ENCODE measurements at places on chromosomes 3 and 15.
A peak's percentile ranks its signal among the peaks of the same experiment; 100 is the strongest.

GRCh38 chr3:45480218-45480617 is 91.8 kb downstream of the LARS2 start:
- H3K4me1 ChIP-seq = no peaks in the 10 kb centered on the region
- peaks cover 30% of the 10 kb centered on the region for H3K36me3 ChIP-seq
- H3K27ac ChIP-seq = no peak overlapping the region
- no peaks in the 10 kb centered on the region for H3K27me3 ChIP-seq
- DNase-seq = no peak

DNA sequence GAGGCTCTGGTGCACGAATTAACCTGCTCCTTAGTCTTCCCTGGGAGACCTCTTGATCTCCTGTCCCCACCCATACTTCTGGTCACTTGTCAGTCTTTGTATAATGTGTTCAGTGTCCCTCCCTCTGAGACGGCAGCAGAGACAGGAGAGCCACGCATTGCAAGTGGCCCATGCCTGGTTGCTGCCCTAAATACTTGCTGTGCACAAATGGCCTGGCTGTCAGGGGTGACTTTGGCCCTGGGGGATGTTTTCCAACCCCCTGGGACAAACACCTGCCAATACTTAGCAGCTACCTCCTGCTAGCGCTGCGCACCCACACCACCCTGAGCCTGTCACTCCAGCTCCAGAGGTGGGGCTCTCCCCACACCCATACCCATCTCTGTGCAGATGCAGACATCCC is 17.2 kb downstream of the KLF13 start:
- no peaks in the 10 kb centered on the region for H3K27me3 ChIP-seq
- H3K4me1 ChIP-seq = peaks cover 98% of the 10 kb centered on the region
- H3K27ac ChIP-seq = peak overlapping the region; percentile 82
- no peak overlapping the region for H3K4me3 ChIP-seq

- H3K27ac ChIP-seq = no peak overlapping the region
- no peaks in the 10 kb centered on the region for H3K36me3 ChIP-seq
- H3K27me3 ChIP-seq = no peaks in the 10 kb centered on the region
- no peak overlapping the region for H3K4me3 ChIP-seq
- DNase-seq = no peak
- no peaks in the 10 kb centered on the region for H3K4me1 ChIP-seq
Observed at GRCh38 chr3:14555835-14556234, 15.7 kb upstream of the GRIP2 start.

DNA sequence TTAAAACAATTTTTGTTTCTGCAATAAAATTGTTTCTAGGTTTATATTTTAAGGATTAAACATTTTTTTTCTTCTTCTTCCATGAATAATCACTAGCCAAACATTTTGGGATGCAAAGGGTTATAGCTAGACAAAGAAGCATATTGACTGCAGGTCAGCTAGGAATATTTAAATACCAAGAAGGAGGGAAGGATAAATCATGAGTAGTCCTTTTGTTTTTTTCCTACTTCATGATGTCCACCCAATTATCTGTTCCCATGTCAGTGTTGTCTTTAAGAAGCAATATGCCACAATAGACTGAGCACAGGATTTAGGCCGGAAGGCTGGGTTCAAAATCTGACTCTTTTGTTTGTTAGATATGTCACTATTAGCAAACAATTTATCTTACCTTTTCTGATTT is 82.1 kb downstream of the VPS8 start:
- no peak overlapping the region for H3K27ac ChIP-seq
- no peaks in the 10 kb centered on the region for H3K4me1 ChIP-seq
- H3K27me3 ChIP-seq = no peaks in the 10 kb centered on the region
- no peak for DNase-seq
- no peaks in the 10 kb centered on the region for H3K36me3 ChIP-seq
- no peak overlapping the region for H3K4me3 ChIP-seq

GRCh38 chr15:56677271-56677670 is 56.0 kb downstream of the ZNF280D start:
- no peaks in the 10 kb centered on the region for H3K36me3 ChIP-seq
- H3K4me1 ChIP-seq = no peaks in the 10 kb centered on the region
- DNase-seq = no peak
- no peaks in the 10 kb centered on the region for H3K27me3 ChIP-seq
- no peak overlapping the region for H3K27ac ChIP-seq

GRCh38 chr3:141998669-141999290 is 122.3 kb downstream of the ATP1B3 start:
- no peak overlapping the region for H3K27ac ChIP-seq
- no peaks in the 10 kb centered on the region for H3K4me1 ChIP-seq
- H3K36me3 ChIP-seq = no peaks in the 10 kb centered on the region
- H3K4me3 ChIP-seq = no peak overlapping the region
- no peak for DNase-seq

GRCh38 chr15:26711445-26711844 is 61.4 kb downstream of the GABRB3 start:
- H3K4me3 ChIP-seq = no peak overlapping the region
- H3K36me3 ChIP-seq = no peaks in the 10 kb centered on the region
- no peak for DNase-seq

DNA sequence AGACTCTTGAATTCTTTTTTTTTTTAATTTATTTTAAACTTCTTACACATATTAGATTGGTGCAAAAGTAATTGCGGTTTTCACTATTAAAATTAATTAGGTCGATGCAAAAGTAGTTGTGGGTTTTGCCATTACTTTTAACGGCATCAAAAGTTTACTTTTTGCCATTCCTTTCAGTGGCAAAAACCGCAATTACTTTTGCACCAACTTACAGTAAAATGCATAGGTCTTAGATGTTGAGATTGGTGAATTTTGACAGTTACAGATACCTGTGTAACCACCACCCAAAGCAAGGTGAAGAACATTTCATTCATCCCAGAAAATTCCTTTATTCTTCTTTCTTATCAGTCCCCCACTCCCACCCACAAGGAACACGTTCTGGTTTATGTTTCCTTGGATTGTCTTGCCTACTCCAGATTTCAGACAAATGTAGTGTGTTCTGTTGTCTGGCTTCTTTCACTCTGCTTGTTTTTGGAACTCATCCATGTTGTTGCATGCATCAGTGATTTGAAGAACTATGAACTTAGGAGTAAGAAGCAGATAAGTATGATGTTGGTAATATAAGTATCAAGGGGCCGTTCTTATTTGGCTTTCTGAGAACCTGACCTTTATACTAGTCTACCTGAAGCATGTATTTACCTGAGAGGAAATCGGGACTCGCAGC is 198.4 kb upstream of the UBE2E1 start:
- DNase-seq = no peak
- H3K4me1 ChIP-seq = no peaks in the 10 kb centered on the region
- no peak overlapping the region for H3K27ac ChIP-seq
- H3K36me3 ChIP-seq = no peaks in the 10 kb centered on the region

DNA sequence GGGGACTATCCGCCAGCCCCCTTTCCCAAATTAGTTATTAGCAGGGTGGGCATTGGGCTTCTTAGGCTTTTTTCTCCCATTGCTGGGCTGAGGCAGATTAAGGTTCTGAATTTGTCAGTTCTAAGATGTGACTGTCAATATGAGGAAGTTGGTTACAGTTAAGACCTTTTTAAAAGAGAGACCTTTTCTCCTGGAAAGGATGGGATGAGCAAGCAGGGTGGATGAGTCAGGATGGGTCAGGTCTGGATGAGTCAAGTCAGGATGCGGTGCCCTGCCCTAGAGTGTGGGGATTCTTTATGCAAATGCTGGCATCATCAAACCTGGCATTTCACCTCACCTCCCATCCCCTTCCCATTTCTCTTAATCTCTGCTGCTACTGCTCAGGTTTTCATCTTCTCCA is 1.9 kb downstream of the AEN start:
- H3K36me3 ChIP-seq = peaks cover 16% of the 10 kb centered on the region
- H3K4me1 ChIP-seq = peaks cover 46% of the 10 kb centered on the region
- H3K27me3 ChIP-seq = no peaks in the 10 kb centered on the region
- H3K4me3 ChIP-seq = no peak overlapping the region
- no peak overlapping the region for H3K27ac ChIP-seq
- no peak for DNase-seq

DNA sequence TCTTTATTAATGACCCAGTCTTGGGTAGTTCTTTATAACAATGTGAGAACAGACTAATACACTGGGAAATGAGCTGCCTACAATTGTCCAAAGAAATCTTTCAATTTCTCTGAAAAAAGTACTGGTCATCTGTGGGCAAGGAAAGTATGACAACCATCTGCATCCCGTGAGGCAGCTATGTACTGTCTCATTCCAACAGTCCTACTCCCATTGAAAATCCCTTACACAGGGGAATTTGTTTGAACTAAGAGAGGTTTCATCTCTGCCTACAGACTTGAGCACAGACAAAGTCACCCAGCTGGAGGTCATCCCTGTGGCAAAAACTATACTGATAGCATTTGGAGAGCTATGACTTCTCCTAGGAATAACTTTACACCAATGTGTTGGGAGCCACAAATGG is 27.1 kb downstream of the SHC4 start:
- DNase-seq = no peak
- no peaks in the 10 kb centered on the region for H3K27me3 ChIP-seq
- H3K36me3 ChIP-seq = no peaks in the 10 kb centered on the region
- H3K4me3 ChIP-seq = no peak overlapping the region
- no peak overlapping the region for H3K27ac ChIP-seq

DNA sequence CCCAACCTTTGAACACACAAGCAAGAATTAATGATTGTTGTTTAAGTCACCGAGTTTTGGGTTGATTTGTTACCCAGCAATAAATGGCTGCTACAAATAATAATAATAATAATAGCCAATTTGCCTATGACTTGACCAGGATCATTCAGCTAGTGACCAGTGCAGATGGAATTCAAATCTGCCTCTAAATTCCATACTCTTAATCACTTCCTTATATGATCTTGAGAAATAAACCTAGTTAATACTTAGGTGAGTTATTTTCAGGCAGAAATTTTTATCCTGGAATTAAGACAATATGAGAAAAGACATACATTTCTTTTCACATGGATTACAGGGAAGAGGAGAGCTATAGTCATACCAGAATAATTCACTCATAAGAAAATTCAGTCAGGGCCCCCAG is 116.0 kb upstream of the GALNT15 start:
- peak overlapping the region; percentile 85 for H3K27ac ChIP-seq
- no peaks in the 10 kb centered on the region for H3K36me3 ChIP-seq
- DNase-seq = no peak
- no peak overlapping the region for H3K4me3 ChIP-seq

GRCh38 chr15:65400760-65401610 is 21.8 kb downstream of the IGDCC4 start:
- peaks cover 10% of the 10 kb centered on the region for H3K4me1 ChIP-seq
- DNase-seq = no peak
- H3K4me3 ChIP-seq = no peak overlapping the region

- no peak overlapping the region for H3K4me3 ChIP-seq
- no peaks in the 10 kb centered on the region for H3K4me1 ChIP-seq
- no peak for DNase-seq
- no peaks in the 10 kb centered on the region for H3K36me3 ChIP-seq
Observed at GRCh38 chr15:79960502-79961212, 10.3 kb downstream of the BCL2A1 start.

GRCh38 chr3:157857440-157857839 is 248.8 kb downstream of the SHOX2 start:
- H3K27ac ChIP-seq = no peak overlapping the region
- H3K4me1 ChIP-seq = no peaks in the 10 kb centered on the region
- H3K36me3 ChIP-seq = no peaks in the 10 kb centered on the region
- H3K4me3 ChIP-seq = no peak overlapping the region

DNA sequence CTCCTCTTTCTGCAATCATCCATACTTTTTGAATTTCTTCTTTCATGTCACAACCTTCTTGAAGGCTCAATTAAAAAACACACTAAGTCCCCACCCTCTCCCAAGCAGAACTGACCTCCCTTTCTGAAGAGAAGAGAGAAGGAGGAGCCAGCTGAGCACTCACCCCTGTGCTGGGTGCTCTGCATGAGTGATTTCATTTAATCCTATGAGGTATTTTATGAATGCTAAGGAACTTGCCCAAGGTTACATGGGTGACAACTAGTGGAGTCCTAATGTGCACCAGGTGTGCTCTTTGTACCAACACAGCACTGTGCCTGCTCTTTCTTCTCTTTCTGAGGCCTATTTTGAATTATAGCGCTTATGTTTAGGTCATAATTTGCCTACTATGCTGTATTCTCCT is 135.6 kb downstream of the DUT start:
- no peak overlapping the region for H3K4me3 ChIP-seq
- no peaks in the 10 kb centered on the region for H3K27me3 ChIP-seq
- no peak for DNase-seq
- H3K36me3 ChIP-seq = no peaks in the 10 kb centered on the region

DNA sequence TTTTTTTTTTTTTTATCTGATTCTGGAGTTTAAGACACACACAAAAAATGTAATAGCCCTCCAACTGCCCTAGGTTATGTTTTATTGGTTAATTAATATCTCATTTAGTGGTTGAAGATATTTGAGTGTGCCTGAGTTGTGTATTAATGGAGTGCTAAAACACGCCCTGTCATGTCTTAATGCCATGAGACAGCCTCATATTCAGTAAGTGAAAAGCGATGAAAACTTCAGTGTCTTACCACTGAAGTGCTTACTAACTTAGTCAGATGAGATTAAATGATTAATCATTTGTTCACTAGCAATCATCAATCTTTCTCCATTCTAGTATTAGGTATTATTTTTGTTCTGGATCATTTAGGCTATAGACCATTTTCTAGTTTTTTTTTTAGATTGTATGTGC is 544.7 kb upstream of the ROBO2 start:
- H3K27me3 ChIP-seq = no peaks in the 10 kb centered on the region
- H3K4me3 ChIP-seq = no peak overlapping the region
- H3K4me1 ChIP-seq = no peaks in the 10 kb centered on the region
- no peak for DNase-seq
- H3K27ac ChIP-seq = no peak overlapping the region

GRCh38 chr3:66092175-66092995 is 53.7 kb upstream of the MAGI1 start:
- H3K4me1 ChIP-seq = no peaks in the 10 kb centered on the region
- no peak overlapping the region for H3K27ac ChIP-seq
- no peak for DNase-seq
- no peaks in the 10 kb centered on the region for H3K27me3 ChIP-seq

DNA sequence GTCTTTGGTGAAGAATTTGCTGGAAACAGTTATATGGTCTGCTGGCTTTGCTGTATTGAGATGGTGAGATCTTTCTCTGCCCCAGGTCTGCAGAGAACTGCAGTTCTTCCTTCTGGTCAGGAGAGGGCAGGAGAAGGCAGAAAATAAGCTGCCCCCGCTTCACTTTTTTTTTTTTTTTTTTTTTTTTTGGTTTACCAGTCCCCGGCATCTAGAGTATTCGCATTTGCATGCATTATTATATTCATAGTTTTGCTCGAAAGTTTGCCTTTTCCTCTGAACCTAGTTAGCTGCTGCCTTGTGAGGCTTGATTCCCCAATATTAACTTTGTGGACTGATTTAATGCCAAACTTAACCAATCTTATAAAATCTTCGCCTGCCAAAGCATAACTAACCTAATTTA is 10.6 kb upstream of the PARL start:
- no peak for DNase-seq
- H3K27me3 ChIP-seq = no peaks in the 10 kb centered on the region
- no peak overlapping the region for H3K27ac ChIP-seq
- H3K36me3 ChIP-seq = no peaks in the 10 kb centered on the region
- no peak overlapping the region for H3K4me3 ChIP-seq

Measured in upper lobe of left lung (tissue), 6 donors.